H9 (cell line): ENCODE measurements at places on chromosomes 5 and 9.

GRCh38 chr5:34047143-34047542 lies 4.1 kb upstream of the C1QTNF3 start:
- no peak for DNase-seq

DNA sequence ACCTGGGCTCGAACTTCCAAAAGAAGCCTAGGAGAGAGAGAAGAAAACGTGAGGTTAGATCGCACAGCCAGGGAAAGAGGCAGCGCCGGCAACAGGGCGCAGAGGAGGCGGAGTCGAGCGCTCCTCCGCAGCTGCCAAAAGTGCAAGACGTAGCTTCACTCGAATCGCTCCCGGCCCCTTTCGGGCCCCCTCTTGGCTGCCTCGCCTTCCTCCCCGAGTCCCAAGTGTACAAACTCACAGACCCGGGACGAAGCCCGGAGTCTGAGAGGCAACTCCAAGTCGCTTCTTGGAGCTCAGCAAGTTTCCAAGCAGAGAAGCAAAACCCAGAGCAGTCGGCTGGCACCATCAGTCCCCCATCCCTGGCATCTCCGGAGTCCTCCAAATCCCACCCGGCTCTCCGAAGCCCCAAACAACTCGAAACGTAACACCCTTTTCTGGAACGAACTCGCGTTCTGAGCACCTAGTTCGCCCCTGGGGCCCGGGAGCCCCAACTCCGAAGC lies 1.2 kb downstream of the MIER3 start:
- peak; percentile 67 for DNase-seq

GRCh38 chr5:126854526-126855110 lies 77.7 kb downstream of the LMNB1 start:
- no peak for DNase-seq

DNA sequence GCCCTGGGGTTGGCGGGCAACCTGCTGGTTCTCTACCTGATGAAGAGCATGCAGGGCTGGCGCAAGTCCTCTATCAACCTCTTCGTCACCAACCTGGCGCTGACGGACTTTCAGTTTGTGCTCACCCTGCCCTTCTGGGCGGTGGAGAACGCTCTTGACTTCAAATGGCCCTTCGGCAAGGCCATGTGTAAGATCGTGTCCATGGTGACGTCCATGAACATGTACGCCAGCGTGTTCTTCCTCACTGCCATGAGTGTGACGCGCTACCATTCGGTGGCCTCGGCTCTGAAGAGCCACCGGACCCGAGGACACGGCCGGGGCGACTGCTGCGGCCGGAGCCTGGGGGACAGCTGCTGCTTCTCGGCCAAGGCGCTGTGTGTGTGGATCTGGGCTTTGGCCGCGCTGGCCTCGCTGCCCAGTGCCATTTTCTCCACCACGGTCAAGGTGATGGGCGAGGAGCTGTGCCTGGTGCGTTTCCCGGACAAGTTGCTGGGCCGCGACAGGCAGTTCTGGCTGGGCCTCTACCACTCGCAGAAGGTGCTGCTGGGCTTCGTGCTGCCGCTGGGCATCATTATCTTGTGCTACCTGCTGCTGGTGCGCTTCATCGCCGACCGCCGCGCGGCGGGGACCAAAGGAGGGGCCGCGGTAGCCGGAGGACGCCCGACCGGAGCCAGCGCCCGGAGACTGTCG lies 976 bp downstream of the RXFP3 start:
- no peak for DNase-seq

DNA sequence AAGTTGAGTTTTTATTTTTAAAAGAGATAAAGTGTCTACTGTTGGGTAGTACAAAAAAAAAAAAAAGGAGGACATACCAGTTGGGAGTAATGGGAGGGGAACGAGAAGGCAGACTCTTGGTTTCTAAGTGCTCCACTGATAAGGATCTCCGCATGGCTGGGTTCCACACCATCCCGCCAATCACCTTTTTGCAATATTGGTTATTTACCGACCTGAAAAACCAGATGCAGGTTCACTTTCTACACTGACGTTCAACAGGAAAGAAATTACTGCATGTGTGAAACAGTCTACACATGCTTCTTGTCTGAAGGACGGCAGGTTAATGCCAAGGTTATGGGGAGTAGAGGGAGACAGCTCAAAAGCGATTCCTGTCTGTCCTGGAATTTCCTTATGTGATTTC lies 75.5 kb downstream of the PTPN3 start:
- no peak for DNase-seq

DNA sequence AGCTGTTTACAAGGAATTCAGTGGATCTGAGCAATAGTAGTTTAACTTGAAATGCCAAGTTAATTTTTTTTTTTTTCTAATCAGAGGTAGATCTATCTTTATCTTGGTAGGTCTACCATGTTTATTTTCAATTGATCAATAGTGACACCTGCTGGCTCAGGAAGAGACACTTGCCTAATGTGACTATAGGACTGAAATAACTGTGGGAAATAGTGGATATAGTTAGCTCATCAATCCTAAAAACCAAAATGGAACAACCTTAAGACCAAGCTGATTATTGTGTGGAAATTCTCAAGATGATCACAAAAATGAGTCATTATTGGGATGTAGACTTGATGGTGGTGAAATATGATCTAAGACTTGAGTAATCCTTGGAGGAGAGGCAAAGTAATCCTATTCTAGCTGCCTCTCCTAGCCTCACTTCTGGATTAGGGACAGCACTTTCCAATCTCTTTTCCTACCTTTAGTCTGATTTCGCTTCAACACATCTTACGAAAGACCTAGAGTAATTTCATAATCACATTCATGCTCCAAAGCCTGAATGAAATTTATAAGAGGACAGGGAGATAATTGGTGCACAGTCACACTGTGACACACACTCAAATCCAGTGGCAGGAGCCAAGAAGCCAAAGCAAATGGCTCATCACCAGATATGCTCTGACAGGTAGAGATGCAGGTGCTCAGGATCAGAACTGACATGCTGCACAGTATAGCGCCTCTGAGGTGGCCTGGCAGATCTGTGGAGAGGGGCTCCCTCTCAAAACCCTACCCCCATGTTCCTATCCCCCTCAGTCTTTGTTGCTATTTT lies 156.3 kb downstream of the HMHB1 start:
- no peak for DNase-seq

DNA sequence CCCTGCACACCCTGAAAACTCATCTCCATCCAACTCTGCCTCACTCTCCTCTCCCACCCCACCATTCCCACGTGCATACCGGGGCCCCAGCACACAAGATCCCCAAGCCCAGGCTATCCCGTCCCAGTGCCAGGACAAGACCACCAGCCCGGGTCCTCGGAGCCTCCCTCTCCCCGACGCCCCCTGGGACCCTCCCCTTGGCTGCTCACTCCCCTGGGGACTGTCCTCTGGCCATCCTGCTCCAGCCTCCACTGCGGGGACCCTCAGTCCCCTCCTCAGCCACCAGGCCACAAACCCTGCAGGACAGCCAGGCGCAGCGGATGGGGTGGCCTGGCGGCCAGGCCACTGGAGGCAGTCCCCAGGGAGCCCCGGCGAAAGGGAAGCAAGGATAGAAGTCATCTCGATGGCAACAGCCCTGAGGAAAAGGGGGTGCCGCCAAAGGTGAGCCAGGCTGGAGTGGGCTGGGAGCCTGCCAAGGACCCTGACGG lies 62.8 kb downstream of the C9orf50 start:
- DNase-seq, result no peak

DNA sequence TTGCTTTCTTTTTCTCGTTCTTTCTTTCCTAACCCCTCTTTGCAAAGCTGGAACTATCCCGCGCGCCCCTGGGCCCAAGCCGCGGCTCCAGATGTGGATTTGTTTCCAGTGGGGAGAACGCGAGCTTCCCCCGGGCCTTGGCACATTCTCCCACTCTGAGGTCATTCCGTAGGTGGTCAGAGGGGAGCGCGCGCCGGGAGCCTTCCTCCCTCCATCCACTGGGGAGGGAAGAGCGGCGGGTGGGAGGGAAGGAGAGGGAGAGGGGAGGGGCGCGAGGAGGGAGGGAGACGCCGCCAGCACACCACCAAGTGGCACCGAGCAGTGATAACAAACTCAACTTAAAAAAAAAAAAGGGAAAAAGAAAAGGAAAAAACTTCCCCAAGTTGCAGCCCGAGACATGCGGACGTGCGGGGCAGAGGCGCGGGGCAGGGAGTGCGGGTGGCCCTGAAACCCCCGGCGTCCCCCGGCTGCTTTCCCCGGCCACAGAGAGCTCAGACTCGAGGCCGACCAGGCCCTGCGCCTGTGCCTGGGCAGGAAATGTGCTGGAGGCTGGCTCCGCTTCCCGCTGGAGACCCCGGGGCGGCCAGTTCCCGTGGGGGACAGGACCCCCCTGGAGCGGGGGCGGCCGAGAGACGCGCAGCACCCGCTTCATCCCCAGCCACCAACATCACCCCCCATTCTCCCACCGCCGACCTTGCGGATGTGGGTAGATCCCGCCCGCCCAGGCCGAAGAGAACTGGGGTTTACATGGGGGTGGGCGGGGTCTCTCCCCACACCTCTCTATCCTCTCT lies 3.1 kb downstream of the IER5L start:
- peak; percentile 63 for DNase-seq

GRCh38 chr5:14937254-14937653 lies 65.7 kb upstream of the ANKH start:
- DNase-seq, result no peak

DNA sequence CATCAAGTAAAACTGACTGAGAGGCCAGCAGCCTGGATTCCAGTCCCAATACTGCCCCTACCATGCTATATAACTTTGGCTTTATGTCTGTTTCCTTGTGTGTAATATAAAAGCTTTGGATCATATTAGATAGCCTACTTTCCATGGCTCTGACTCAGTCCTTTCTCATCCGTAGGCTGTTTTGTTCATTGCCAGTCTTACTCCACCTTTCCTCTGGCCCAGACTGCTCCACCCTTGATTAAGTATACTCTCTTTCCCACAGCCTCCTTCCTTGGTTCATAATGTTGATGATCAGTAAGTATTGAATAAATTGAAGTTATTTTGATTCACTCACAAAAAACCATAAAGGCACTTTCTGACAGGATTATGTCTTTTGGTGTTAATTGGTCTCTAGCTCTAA lies 1.5 kb upstream of the MRPS30 start:
- no peak for DNase-seq

GRCh38 chr9:128026773-128027541 lies 40.2 kb downstream of the NAIF1 start:
- no peak for DNase-seq

GRCh38 chr5:175535796-175536195 lies 57.4 kb downstream of the SFXN1 start:
- no peak for DNase-seq

DNA sequence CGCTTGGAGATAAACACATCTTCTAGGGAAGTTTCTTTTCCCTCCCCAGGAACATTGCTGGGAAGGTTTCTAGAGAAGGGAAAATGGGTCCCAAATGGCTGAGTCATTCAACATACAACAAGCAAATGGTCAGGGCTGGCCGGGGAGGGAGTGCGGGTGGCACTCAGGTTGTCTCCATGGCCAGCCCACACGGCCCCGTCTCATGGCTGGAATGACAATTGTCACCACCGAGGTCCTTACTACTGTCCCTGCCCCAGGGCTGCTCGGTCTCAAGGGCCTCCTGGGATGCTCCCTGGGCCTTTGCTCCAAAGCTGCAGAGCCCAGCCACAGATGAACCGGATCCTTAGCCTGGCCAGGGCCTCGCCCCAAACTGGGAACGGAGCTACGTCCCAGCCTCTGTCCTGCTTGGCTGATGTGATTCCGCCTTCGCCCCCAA lies 121.9 kb downstream of the FGF18 start:
- no peak for DNase-seq

DNA sequence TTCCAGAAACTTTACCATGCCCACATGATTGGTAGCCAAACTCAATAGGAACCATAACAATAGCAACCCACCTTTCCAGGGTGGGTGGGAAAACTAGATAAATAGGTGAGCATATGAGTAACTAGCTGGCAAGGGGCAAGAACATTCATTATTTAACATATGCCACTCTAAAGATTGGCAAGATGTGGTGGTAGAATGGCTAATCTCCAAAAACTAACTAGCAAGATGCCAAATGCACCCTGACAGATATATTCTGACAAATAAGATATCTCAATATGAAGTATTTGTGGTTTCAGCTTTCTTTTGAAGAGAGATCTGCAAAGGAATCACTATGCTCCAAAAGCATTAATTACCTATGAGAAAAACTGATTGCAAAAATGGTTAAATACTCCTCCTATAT lies 895.6 kb downstream of the TLE1 start:
- DNase-seq, result no peak

GRCh38 chr5:138712791-138713190 lies 40.4 kb upstream of the CTNNA1 start:
- DNase-seq, result no peak

- no peak for DNase-seq
Measured at GRCh38 chr5:150429410-150429873, 16.7 kb upstream of the CD74 start.

DNA sequence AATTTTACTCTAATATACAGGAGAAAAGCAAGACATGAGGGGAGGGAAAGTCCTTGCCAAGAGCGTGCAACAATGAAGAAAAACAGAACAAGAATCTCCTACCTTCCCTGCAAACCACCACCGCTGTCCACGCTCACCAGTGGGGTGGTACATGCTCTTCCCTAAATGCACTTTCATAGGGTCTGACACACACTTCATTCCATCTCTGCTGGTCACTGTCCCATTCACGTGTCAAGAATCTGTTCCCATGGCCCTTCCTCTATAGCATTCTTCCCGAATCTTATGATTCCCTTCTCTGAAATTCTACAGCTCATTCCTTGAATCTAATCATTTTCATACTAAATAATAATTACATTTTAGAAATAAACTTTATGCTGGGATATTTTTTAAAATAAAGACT lies 11.4 kb upstream of the DNAH5 start:
- DNase-seq, result no peak

- DNase-seq, result no peak
Measured at GRCh38 chr5:139181835-139182452, 16.2 kb downstream of the SIL1 start.

GRCh38 chr9:136852664-136853595 lies 784 bp downstream of the MAMDC4 start:
- no peak for DNase-seq

DNA sequence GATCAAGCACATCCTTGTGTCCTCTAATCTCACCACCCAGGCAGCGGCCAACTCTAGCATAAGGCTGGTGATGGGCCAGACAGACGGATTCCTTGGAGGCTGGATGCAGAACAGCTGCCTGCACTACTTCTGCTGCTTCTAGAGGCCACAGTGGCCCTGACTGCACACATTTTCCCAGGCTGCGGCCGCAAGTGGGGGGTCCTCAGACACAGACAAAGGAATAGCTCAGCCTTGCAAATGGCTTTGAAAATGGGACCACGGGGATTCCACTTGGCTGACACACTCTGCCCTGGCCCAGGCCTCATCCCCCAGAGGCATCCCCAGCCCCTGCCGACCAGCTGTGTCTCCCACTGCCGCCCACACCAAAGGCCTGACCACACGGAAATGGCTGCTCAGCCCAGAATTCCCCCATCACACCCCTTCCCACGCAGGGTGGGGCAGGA lies 540.8 kb downstream of the BNC2 start:
- no peak for DNase-seq

DNA sequence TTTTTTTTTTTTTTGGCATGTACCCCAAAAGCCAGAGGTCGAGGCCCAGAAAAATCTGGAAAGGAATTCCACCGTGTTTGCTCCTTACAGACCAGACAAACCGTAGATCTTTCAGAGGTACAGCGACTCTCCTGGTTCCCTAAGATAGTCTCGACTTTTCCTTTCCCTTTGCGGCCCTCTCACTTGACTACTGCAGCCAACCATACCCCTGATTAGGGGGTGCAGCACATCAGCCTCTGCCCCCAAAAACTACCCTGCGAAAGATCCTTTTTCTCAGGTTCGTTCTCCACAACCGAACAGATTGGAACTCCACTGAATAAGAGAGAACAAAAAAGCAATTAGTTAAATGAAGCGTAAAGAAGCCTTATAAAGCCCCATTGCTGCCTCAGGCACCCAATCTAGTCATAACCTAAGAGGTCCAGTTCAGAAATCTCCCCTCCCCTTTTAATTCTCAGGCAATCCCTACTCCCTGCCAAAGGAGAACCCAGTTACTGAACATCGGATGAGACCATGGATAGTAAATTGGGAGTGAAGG lies 379 bp upstream of the TICAM2 start:
- no peak for DNase-seq
